ENCODE measurements at places on chromosomes 7 and 10.

- DNase-seq, result no peak
These were observed 14.9 kb downstream of the PFKFB3 start for GRCh38 chr10:6217611-6218010.

- DNase-seq, result peak; percentile 28
These were observed 14.7 kb upstream of the NXPH1 start for GRCh38 chr7:8418629-8419245.

DNA sequence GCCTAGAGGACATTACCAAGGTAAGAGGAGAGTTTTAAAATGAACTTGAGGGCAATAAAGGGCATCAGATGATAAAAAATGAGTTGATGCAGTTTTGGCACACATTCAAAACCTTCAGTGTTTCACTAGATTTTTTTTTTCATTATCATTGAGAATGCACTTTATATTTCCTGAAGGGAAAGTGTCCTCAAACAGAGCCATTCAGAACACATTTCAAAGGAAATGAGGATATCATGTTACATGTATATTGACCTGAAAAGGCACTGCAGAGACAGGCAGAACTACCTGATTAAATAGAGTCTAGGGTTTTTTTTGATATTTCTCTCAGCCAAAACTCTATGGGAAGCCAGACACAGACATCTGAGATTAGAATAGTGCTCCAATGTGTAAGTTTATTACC lies 454.0 kb downstream of the NEBL start:
- no peak for DNase-seq

DNA sequence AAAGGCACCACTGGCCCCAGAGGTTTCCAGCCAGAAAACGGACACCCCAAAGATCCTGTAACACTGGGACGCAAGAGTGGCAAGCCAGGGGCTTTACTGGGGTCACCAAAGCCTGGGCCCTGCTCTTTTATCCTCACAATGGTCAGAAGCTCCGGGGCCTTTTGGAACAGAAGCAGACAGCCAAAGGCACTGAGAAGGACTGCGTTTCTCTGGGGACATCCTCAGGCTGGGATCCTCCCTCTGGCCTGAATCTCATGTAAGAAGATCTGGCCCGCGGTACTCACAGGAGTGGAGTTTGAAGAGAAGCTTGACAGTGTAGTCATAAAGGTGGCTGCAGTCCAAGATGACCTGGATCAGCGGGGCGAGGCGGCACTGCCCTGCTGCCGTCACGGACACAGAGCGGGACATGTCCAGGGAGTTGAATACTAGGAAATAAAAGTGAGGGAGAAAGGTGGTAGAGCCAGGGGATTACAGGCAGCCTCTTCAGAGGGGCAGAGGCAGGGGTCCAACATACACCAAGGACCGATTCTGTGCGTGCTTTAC lies 81.4 kb downstream of the SPDYE5 start:
- no peak for DNase-seq

DNA sequence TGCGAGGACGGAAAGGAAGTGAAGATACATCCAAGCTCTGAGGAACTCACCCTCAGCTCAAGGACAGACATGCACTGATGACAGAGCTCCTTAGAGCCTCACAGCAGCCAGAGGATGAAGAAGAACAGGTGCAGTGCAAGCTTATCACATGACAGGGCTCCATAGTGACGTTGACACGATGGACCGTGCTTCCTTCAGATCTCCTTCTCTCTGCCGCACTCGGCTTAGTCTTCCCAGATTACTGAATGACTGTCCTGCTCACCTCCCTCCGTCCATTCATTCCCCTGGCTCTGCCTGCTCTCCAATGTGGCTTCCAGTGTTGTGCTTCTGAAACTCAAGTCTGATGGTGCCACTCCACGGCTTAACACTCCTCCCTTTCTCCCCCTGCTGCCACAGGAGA lies 161.5 kb upstream of the PFKP start:
- DNase-seq, result no peak

DNA sequence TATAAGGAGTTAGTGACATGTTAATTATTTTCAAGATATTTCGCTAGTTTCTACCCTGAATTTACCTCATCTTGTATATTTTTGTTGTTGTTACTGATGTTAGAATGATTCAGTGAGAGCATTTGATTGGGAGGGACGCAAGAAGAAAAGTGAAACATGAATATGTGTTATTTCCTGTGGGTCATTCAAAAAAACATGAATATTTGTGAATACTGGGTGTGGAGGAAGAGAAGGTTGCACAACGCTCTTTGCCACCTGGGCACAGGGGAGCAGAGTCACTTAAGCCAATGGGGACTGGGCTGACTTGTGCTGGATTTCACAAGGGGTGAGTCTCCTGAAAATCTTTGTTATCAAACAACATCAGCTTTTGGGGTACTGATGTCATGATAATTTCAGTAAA lies 39.5 kb downstream of the AGK start:
- no peak for DNase-seq

- no peak for DNase-seq
These were observed 15.6 kb downstream of the FANK1 start for GRCh38 chr10:125911990-125912389.

- DNase-seq, result no peak
These were observed 106.1 kb downstream of the ICA1 start for GRCh38 chr7:8155836-8156235.

GRCh38 chr10:79352035-79352877 lies 5.0 kb downstream of the PPIF start:
- no peak for DNase-seq

DNA sequence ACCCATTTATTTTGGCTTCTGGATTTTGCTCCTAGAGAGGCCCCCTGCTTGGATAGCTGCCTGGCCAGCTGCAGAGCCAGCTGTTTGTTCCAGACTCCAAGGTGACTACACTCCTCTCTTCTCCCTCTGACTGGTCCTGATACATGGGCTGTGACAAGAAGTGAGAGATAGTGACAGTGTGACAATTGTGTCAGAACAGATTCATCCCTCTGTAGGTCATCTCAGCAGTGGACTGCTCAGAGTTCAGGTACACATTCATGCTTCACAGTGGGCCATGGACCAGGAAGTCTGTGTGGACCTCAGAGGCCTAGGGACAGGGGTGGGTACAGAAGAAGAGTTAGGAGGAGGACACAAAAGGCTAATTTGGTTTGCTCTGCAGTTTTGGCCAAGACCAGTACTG lies 188.2 kb upstream of the MKLN1 start:
- no peak for DNase-seq

GRCh38 chr10:43390759-43391158 lies 18.2 kb downstream of the HNRNPF start:
- no peak for DNase-seq

Measured in amniotic stem cell (primary cell).